ENCODE measurements at places on chromosomes 6 and 20.
A peak's percentile ranks its signal among the peaks of the same experiment; 100 is the strongest.

DNA sequence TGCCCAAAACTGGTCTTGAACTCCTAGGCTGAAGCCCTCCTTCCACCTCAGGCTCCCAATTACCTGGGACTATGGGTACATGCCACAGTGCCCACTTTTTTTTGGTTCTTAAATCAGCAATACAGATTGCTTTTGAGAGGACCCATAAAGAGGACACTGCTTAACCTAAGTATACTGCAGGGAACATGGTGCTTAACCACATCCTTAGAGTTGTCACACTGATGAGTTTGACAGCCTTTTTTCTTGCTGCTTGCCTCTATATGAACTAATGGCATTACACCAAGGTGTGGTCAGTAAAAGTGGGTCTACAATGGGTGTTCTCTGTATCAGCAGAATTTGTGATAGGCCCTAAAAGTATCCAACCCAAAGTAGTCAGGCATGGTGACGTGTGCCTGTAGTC, 7.2 kb upstream of the SLC35D3 start:
- no peak for DNase-seq

GRCh38 chr6:161232010-161232409, 41.9 kb downstream of the AGPAT4 start:
- DNase-seq, result no peak

DNA sequence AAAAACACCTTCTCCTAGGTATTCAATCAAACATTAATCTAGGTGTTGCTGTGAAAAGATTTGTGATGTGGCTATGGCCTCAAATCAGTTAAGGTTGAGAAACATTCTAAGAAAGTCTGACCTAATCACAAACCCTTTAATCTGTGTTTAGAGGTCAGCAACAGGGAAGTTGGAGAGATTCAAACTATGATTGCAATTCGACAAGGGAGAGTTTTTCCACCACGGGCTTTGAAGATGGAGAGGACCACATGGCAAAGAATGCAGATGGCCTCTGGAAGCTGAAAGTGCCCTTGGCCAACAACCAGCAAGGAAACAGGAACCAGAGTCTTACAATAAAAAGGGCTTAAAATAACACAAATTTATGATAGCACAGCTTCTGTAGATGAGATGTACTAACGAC, 29.6 kb upstream of the LGSN start:
- DNase-seq, result no peak

GRCh38 chr20:35446356-35447078, 8.5 kb upstream of the GDF5 start:
- no peak for DNase-seq

DNA sequence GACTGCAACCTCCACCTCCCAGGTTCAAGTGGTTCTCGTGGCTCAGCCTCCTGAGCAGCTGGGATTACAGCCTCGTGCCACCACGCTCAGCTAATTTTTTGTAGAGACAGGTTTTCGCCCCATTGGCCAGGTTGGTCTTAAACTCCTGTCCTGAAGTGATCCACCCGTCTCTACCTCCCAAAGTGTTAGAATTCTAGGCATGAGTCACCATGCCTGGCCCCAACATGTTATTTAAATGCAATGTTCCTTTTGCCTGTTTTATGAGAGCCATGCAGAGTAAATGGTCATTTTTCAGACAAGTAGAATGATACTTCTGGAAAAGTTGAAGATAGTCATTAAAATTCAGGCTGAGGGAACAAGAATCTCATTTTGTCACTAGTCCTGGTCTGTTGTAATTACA, 43.8 kb upstream of the RPS6KA2 start:
- DNase-seq, result no peak

- no peak for DNase-seq
Measured at GRCh38 chr20:33791959-33792597, 19.1 kb upstream of the CHMP4B start.

DNA sequence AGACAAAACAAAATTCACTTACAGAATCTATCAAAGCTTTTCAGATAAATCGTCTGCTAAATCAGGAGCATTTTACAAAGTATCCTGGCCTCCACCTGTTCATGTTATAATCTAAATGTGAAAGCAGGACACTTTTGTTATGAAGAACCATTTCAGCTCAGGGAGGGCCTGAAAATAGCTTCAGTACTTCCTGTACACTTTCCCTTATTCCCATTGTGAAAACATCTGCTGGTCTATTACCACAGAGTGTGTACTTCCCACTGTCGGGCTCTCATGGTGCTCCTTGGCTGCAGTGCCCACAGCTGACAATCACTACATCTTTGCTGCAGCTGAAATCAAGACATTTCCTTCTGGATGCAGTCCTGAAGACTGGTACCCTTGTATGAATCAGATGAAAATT, 128.1 kb downstream of the OPRM1 start:
- DNase-seq, result no peak

- no peak for DNase-seq
Measured at GRCh38 chr6:154292066-154292465, 64.5 kb downstream of the IPCEF1 start.

- no peak for DNase-seq
Measured at GRCh38 chr20:33450867-33451266, 7.3 kb upstream of the SNTA1 start.

DNA sequence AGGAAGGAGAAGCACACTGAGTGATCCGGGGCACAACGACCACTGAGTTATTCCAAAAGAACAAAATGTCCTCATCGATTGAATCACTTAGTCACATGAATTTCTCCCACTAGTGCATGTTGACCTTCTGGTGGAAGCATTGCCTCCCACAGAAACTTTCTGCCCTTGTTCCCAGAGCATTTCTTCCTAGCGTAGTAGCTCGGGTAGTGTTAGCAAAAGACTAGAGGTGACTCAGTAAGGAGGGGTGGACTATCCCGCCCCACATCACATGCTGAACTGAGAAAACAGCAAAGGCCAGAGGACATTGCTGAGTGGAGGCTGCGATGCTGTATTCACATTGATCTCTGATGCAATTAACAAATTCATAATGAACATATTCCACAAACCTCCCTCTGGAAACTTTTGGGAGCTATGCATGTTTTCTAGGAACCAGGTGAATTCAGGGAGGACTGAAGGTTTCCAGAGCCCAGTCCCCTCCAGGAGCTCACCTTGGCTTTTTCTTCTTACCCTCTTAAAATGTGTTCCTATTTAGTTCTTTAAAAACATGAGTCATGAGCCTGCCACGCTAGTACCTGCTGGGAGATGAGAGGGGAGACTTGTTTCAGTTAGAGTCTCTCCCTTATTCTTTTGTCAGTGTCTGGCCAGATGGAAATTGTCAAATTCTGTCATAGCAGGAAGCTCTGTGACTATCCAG, 507.9 kb downstream of the CDH26 start:
- no peak for DNase-seq

DNA sequence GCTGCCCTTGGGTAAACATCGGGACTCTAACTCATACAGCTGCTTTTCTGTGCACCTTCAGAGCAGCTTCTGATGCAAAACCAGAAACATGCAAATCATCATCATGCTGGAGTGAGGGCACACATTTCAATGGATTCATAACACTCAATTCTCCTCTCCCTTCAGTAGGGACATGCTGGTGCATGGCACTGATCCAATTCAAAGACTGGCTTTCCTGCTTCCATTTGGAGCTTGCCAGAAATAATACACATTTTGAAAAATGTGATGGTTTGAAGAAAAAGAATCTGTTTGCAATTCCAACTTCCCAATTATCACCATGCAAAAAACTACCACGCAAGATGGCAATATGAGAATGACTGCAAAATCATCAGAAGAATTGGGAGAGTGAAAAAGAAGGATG, 65.2 kb upstream of the PDE10A start:
- DNase-seq, result no peak

DNA sequence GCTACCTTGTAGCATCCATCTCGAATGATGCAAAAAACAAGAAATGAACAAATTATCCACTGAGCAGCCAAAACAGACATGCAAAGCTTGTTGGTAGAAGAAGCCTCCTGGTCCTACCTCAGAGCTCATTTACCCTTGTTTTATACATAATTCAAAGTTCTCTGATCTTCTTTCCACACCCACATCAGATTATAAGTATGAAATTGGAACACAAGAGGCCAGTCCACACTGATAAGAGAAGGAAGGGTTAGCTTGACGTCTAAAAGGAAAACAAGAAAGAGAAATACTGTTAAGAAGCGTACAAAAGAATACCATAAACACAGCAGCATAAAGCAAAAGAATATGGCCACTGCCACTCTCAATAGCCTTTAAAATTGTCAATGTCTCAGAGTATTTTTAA, 49.7 kb downstream of the FAM83B start:
- DNase-seq, result no peak

- no peak for DNase-seq
Measured at GRCh38 chr6:143901885-143902750, 37.8 kb downstream of the ZC2HC1B start.

GRCh38 chr6:159689001-159689400, 4.0 kb downstream of the SOD2 start:
- no peak for DNase-seq

- DNase-seq, result no peak
Measured at GRCh38 chr20:25207149-25207959, 11.8 kb downstream of the ENTPD6 start.

- DNase-seq, result no peak
Measured at GRCh38 chr20:42857446-42857845, 332.3 kb downstream of the PTPRT start.

GRCh38 chr6:42136508-42137193, 5.8 kb downstream of the C6orf132 start:
- DNase-seq, result no peak

DNA sequence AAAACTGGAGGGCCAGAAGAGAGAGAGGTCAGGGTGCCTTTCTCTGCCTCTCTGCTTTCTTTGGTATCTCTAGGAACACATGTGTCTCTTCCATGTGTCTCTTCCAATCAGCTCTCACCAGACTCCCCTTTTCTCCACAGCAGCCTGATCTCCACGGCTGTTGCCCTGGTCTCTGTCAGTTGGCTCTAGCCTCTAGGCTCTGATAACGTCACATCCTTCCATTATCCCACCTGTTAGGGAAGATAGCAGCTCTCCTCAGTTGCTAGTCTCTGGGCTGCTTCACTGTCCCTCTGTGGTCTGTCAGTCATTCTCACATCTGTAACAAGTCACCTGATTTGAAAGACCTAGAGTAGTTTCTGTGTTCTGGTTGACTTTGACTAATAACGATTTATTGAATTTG, 80.2 kb downstream of the PLCB4 start:
- no peak for DNase-seq

DNA sequence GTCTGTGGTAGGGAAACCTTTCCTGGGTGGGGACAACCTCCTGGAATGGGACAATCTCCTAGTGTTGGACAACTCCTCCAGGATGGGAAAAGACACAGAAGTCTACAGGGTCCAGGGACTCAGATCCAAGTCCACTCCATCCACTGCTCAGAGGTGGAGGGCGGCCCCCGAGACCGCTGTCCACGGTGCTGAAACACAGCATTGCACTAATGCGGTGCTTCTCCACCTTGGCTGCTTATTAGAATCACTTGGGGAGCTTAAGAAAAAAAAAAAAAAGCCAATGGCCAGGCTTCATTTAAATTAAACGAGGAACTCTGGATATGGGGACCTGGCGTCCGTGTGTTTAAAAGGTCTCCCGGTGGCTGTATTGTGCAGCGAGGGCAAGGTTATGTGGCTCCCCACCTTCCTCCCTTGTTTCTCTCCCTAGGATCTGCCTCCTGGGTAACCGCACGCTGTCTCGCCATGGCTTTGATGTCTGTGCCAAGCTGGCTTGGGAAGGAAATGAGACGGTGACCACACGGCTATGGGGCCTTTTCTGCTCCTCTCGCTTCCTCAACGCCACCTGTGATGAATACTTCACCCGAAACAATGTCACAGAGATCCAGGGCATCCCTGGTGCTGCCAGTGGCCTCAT, 12.0 kb downstream of the SLC12A5 start:
- no peak for DNase-seq

DNA sequence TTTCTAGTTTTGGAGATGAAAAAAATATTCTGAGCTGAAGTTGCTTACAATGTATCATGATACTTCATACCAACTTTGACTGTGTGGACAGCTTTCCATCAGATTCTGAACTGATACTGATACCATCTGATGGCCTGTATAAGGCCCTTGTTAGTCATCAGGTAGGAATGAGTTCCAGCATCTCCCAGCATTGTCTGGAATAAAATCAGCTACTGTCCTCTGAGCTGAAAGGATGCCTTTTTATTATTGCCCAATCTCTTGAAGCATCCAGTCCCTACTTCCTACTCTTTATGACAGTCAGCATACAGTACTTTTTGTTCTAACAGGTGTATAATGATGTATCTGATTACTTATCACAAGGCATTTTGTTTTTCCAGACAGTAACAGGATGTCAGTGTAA, 70.6 kb upstream of the EYA4 start:
- no peak for DNase-seq

GRCh38 chr6:36758516-36759147, 61.0 kb downstream of the RAB44 start:
- no peak for DNase-seq

GRCh38 chr20:50734730-50735679, 3.6 kb downstream of the PARD6B start:
- DNase-seq, result no peak

DNA sequence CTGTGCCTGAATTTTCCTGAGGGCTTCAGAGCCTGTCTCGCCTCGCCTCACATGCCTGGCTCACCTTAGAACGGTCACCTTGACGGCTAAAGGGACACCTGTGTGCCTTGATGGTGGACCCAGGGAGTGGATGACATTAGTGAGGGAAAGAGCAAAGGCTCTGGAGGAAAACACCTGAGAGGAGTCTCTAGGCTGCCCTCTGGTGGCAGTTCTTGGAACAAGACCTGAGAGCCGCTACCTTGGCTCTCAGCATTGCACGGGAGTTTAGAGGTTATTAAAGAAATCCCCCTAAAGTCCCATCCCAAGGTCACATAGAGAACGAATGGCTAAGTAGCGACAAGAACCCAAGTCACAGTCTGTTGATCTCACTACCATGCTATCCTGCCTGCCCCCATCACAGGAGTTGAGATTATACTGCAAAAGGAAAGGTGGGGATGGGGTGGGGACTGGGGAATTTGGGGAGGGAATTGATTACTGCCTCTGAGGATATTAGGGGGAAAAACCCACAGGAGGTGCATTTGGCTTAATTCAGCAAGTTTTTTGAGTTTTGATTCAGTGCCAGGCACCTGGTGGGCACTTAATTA, 7.9 kb upstream of the CDSN start:
- DNase-seq, result peak; percentile 55

GRCh38 chr6:4367643-4368042, 232.3 kb upstream of the ECI2 start:
- DNase-seq, result no peak

DNA sequence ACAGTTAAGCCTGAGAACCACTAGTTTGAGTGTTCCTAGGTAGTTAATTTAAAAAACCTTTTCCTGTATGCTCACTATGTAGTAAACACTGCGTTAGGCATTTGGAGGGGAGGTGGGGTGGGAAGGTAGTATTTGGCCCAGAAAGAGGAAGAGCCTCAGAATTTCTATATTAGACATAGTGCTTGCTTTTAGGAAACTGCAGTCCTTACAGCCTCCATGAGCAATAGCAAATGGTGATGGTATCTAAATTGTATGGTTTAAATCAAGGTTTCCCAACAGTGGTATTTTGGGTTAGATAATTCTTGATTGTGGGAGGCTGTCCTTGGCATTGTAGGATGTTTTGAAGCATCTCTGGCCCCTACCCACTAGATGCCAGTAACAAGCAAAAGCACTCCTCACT, 61.5 kb upstream of the RIPOR2 start:
- no peak for DNase-seq
